ENCODE measurements at places on chromosomes 12 and 14.

- DNase-seq: peak; percentile 21
Observed at GRCh38 chr12:30138483-30138882, 354.7 kb upstream of the TMTC1 start.

DNA sequence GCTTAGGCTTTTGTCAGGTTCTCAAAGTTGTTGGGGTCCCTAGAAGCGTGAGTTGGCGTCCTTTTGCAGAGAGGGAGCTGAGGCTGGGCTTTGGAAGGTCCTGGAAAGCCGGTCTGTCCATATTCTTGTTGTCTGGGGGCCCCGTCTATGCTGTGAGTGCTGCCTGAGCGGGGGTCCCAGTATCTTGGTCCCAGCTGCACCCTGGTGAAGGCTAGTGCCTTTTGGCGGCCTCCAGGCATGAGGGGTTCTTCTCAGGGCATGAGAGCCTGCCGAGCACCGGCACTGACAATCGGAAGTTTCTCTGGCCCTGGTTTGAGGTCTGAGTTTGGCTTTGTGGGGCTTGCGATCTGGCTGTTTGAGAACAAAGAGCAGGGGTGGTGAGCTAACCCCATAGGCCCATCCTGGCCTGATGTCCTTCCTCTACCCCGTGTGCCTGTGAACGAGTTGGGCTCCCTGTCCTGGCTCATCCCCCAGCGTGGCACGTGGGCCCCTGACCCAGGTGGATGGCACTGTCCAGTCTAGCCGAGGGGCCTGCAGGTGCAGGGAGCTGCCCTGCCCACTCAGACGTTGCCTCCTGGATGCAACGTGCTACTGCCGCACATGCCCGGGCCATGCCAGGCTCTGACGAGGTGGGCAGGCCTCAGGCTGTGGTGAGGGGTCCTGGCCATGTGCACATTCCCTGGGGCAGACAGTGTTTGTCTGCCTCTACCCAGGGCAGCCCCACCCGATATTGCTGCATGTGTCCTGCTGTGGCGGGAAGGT, 3.9 kb downstream of the CEP170B start:
- no peak for DNase-seq

- no peak for DNase-seq
Observed at GRCh38 chr12:69000074-69000473, 67.1 kb upstream of the CPM start.

- DNase-seq: peak; percentile 90
Observed at GRCh38 chr12:90978117-90978770, 23.3 kb upstream of the CCER1 start.

DNA sequence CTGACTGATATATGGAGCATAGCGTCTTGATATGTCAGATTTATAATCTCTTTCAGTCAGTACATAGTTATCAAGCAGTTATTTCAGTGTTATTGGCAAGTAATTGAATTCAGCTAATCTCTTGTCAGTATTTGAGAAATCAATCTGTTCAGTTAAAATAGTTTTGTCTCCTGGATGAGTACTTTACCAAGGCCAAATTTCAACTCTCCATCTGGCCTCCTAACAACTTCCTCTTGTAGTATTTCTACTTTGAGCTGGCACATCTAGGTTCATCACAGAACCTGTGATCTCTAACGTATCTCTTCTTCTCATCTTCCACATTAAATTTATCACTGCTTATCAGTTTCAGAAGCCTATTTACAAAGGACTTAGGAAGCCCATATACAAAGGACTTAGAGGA, 690.5 kb downstream of the C12orf50 start:
- DNase-seq: no peak

DNA sequence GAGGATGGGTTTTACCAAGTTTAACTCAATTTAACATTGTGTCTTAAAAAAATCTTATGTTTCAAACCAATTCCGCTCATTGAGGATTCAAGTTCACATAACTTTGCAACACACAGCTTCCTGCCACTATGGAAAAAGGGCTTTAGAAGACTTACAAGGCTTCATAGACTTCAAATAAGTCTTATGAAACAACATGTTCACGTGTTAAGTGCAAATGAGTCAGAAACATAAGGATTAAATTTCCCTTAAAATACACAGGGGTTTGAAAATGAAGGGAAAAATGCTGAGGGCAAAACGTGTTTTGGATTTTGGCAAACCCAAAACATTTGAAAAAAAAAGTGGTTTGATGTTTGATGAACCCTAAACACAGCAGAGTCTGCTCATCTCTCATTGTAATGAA, 364.8 kb downstream of the BMP4 start:
- DNase-seq: no peak

GRCh38 chr12:65511134-65511834, 232.8 kb downstream of the MSRB3 start:
- DNase-seq: peak; percentile 69

- peak; percentile 62 for DNase-seq
Observed at GRCh38 chr12:51922762-51923505, 15.6 kb downstream of the ACVRL1 start.

- no peak for DNase-seq
Observed at GRCh38 chr12:128439796-128440195, 172.8 kb downstream of the TMEM132C start.

GRCh38 chr12:97638739-97639138, 176.1 kb downstream of the RMST start:
- no peak for DNase-seq

DNA sequence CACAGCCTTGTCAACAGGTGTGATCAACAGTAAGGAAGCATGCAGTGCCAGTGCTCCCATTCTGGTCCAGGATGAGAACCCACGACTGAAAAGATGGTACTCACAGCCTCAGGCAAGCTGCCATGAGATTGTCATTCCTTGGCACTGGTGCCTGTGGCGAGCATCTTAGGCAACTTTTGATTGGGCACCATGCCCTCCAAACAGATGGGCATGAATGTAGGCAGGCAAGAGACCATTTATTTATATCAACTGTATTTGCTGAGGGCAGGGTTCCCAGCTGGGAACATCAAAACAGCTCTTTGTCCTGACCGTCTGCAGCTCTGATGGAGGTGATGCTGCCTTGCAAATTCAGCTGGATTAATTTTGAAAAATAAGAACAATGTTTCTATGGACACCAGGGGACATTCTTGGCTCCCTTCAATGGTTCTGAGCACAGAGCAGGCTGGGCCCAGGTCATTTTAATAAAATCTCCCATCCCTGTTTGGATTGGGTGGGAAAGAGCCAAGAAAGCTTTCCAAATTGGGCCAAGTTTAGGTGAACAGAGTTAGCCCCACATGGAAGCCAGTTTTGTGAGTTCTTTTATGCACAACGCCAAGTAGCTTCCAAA, 522.5 kb downstream of the RMST start:
- DNase-seq: no peak

- no peak for DNase-seq
Observed at GRCh38 chr14:64005822-64006221, 153.0 kb downstream of the SYNE2 start.

- no peak for DNase-seq
Observed at GRCh38 chr14:72990171-72990570, 36.7 kb downstream of the ZFYVE1 start.

GRCh38 chr12:117685110-117685926, 283.5 kb downstream of the KSR2 start:
- peak; percentile 76 for DNase-seq

DNA sequence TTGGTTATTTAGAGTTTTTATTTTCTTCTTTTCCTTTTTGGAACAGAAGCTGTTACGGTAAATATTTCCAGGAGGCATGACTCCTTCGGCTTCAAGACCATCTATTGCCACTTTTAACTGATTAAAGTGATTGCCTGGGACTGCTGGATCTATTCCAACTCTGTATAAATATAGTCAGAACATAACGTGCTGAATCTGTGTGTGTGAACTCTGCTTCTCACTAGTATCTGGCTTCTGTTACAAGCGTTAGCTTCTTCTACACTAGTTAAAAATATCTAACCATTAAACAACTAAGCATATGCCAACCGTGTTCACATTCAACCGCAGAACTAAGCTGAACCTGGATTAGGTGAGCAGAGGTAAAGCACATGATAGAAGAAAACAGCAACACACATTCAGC, 49.0 kb downstream of the TMTC1 start:
- DNase-seq: no peak

DNA sequence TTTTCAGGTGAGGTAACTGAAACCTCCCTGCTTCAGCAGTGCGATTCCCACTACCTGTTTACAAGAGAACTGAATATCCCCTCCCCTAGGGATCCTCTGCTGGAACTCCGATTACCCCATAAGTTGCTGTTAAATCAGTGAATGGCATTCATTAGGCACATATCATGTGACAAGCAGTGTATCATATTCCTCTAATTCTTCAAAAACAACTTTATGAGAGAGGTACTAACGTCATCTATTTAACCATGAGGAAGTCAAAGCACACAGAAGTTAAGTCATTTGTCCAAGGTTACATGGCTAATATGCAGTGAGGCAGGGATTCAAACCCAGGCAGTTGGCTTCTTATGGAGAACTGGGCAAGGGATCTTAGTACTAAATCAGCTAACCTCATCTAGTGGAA, 43.9 kb upstream of the PCED1B start:
- DNase-seq: no peak

DNA sequence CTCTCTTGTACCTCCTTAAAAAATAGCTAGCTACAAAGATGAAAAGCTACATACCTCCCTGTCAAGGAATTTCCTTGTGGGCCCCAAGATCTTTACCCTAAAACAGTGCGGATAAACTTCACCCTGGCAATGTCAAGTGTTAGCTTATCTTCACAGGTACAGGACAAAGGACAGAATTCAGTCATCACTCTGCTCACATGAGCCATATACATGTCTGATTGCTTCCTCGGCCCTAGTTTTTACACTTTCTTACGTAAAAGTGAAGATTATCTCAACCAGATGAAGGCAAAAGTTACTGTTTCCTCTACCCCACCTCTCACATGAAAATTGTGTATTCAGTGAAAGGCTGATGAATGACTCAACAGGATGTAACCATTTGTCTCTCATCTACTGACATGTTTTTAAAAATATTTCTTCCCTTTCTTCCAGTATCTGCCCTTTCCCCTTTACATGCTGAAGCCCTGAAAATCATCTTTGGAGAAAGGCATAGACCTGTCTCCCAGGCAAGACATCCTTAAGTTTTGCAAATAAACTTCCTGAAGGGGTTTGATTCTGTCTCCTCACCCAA, 890.1 kb downstream of the GALC start:
- DNase-seq: no peak

- no peak for DNase-seq
Observed at GRCh38 chr14:93544212-93544611, 113.5 kb downstream of the UNC79 start.

GRCh38 chr12:7512553-7512952, 9.0 kb upstream of the CD163 start:
- peak; percentile 14 for DNase-seq

DNA sequence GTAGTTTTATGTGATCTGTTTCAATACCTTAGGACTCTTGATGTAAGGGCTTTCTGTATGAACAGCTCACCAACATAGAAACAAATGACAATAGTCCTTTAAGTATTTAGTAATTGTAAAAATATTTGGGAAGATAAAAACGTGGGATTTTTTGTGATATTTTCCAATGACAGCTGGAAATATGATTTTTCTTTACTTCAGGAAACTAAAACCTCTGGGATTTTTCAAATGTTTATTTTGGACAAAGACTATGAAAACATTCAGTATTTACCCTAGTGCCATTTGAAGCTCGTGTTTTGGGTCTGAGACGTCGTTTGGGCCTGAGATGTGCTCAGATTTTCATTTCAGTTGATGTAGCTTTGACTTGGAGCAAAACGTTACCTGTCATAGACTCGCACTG, 240.0 kb downstream of the BMP4 start:
- peak; percentile 8 for DNase-seq

GRCh38 chr12:47270782-47271664, 191.3 kb upstream of the AMIGO2 start:
- no peak for DNase-seq

DNA sequence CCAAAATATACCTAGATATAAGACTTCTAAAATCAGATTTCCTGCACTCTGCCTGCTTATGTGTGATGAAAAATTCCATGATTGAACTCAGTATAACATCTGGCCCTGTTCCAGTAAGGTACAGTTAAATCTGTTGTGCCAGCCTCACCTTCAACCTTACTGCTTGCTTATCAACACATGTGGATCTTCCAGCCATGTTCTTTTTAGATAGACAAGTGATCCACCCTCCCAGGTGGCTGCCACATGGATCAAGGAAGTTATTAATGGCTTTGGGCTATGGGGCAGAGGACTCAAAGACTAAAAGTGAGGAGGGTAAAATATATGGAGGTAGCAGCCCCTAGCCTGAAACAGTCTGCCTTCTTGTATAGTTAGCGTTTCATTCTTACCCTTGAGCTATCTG, 25.3 kb upstream of the MAGOHB start:
- DNase-seq: no peak

GRCh38 chr14:99562856-99563748, 40.9 kb downstream of the CCDC85C start:
- peak; percentile 76 for DNase-seq

DNA sequence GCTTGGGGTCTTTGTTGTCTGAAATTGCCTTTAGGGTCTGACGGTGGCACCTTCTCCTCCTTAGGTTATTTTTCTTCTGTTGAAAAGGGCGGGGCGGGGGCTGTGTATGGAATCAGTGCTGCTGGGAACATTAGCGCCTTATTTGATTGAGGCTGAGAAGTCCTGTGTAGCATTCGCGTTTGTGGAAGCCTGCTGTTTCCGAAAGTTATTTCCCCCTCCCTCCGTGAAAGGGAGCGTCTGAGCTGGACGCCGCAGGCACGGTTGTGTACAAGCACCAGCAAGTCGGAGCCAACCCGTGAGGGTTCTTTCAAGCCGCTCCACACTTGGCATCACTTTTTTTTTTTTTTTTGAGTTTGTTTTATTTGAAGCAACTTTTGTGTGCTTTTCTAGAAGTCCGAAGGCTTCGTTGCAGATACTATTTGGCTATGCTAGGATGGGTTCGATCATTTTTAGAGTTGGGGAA, 1.1 kb downstream of the SYNE2 start:
- DNase-seq: peak; percentile 85

DNA sequence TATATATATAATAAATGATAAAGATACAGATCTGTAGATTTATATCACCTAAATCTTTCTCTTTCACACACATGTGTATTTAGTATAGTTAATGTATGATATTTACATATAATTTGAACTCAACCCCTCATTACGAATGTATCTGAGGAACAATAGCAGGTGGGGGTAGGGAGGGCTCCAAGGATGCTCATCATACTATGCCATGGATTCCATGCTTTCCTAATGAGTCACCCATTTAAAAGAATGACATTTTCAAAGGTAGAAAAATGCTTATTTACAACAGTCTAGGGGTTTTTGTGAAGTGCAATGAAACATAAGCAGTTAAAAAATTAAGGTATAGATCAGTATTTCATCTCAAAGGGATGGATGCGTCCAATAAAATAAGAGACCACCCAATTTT, 181.6 kb downstream of the SOX5 start:
- DNase-seq: no peak

GRCh38 chr14:104803280-104803911, 2.5 kb downstream of the ZBTB42 start:
- DNase-seq: no peak

DNA sequence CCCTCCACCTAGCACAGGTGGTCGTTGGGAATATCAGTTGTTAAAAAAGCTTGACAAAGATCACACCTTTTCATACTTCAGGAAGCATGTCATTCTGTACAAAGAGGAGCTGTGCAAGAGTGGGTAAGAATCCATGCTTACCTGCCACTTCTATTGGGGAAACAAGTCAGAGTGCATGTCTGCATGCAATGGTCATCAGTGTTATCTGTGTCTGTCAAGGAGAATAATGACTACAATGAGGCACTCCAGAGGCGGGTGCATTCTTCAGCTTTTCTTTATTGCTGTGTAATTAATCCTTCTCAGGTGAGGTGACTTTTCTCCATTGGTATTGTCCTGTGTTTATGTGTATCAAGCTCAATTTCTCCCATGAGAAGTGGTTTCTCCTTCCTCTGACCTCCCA, 24.4 kb downstream of the KCNA5 start:
- no peak for DNase-seq
